GM12878 (cell line): ENCODE measurements at places on chromosomes 6 and 20.

- no peak for DNase-seq
Observed at GRCh38 chr6:5524110-5524509, 262.8 kb downstream of the FARS2 start.

- DNase-seq: no peak
Observed at GRCh38 chr6:43720999-43721398, 33.4 kb upstream of the MRPS18A start.

GRCh38 chr6:128266946-128267345 lies 253.5 kb downstream of the PTPRK start:
- no peak for DNase-seq

DNA sequence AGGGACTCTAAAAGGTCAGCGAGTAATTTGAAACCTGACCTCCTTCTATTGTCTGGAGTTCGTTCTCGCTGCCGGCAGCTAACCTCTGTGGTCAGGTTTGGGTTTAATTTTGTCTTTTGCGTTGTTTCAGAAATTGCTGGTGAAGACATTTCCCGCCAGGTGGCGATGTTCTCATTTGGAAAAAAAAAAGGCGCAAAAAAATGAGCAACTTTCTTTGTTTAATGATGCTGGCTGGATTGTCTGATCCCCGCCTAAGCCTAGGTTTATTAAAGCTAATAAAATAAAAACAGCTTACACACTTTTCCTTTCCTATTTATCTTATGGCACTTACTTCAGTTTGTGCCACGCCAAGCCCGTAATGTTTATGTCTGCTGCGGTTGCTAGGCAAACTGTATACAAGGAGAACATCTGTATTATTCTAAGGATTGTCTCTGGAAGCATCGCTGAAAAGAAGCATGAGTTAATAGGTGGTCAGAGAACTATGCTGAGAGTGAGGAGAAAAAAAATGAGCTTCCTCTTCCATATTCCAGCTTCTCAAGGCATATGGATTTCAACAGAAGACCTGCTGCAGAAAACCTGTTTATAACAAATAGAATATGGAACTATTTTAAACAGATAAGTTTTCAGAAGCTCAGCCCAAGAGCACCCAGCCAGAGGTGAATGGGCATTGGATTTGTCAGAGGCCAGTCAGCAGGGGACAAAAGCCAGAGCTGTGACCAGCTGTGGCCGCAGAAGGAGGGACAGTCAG lies 205.7 kb downstream of the DOK5 start:
- no peak for DNase-seq

DNA sequence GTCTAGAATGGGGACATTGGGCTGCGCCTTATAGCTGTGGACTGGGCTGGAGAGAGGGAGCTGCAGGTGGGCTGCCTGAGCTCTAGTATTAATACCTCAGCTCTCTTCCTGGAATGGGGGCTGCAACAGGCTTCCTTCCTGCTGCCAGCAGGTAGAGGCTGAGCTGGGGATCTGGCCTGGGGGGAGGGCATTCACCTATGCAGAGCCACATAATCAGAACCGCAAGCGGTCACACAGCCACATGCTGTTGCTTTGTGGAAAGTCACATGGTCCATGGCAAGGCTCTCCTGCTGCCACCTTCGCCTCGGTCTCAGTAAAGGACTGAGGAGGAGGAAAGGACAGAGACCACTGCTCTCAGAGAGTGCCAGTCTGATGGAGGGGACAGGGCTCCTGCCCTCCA lies 35.7 kb downstream of the ITPR3 start:
- DNase-seq: no peak

DNA sequence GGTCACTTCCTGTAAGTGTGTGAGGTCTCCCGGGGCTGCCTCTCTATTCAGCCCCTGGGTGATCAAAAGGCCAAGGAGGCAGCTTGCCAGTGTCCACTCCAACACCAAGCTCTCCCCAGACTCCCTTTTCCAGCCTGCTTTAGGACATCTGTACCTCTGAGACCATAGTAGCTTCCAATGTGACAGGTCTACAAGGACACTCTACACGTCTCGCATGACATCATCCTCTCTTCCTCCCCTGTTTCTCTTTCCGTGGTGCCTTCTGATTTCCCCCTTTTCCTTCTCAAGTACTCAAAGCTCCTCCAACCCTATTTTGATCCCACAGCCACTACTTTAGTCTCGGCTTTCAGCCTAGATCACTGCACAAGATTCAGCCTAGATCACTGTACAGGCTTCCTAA lies 26.4 kb downstream of the HLA-F start:
- DNase-seq: no peak

DNA sequence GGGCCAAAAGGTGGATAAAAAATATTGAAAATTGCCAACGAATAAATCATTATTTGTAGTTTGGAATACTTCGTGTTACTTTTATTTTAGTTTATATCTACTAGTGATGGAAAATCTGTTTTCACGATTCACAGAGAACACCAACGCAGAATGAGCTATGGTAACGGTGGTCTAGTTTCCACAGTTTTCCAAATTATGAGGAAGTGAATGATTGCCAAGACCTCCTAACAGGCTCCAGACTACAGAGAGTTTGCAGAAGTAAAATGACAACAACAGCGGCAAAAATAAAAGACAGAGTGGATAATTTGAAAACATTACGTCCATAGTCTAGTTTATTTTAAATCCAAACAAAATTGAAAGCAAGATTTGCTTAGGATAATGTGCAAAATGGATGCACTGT lies 57.0 kb upstream of the AIG1 start:
- DNase-seq: no peak

DNA sequence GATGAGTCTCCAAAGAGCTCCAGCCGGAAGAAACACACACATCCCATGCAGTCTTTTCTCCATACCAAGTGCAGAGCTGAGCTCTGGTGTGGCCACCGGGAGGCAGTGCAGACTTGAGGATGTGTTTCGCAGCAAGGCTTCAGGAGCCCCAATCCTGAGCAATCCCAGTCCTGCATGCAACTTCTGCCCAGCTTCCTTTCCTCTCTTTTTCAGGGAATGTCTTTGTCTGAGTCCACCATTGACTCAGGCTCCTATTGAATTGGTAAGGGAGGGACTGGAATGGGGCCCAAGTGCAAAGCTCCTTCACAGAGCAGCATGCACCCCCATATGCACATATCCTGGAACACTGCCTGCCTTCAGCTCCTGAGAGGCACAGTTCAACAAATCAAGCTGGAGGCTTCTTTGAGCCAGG lies 50.5 kb upstream of the ASIP start:
- DNase-seq: no peak

DNA sequence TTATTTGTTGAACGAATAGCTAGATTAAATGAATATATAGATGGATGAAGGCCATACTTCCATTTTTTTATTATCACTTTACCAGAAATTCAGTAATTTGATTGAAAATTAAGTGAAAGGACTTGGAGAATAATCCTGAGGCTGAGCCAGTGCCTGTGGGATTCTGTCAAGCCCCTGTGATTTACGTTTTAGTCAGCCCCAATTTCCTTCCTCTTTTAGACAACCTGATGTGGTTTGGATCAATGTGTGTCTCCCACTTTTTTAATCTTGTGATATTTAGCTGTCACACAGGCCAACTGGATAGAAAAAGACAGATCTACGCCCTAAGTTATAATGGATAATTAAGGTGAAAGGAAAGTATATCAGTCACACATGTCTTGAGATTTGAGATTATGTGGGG lies 188.8 kb downstream of the EDN1 start:
- DNase-seq: no peak
